ENCODE measurements at places on chromosomes 5 and 9. TPM values are rescaled to one million over a fixed set of nuclear protein-coding genes. Genes with fewer than 3 reads are reported as not detected.

Gene ARSI
- 0.19 TPM for total RNA-seq

Gene LTC4S
- 2.2 TPM for total RNA-seq

Gene NRARP
- total RNA-seq, result 2.2 TPM

Gene TAF11L5
- not detected for total RNA-seq

Gene RELL2
- total RNA-seq, result 12.5 TPM

DNA sequence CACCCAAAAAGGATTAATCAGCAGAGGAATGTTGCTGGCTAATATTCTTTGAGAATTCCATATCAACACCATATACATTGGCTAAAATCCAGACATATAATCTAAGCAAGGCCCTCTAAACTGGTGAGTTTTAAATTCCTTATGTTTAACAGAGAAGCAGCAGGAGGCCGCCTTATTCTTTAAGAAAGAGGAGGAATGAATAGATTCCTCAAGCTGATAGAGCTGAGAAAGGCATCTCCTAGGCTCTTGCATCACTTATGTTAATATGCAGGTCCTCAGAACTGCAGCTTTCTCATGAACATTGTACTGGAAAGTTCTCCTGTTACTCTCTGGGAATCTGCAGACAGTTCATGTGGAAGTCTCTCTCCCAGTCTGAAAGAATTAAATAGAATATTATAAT is 20.1 kb upstream of the SMARCA2 start:
- H3K27me3 ChIP-seq, result peaks cover 45% of the 10 kb centered on the region
- H3K36me3 ChIP-seq, result no peaks in the 10 kb centered on the region
- DNase-seq, result no peak
- no peak overlapping the region for H3K4me3 ChIP-seq
- no peaks in the 10 kb centered on the region for H3K4me1 ChIP-seq

GRCh38 chr9:130986356-130986965 is 22.5 kb upstream of the LAMC3 start:
- DNase-seq, result no peak
- no peak overlapping the region for H3K27ac ChIP-seq
- no peaks in the 10 kb centered on the region for H3K4me1 ChIP-seq
- H3K36me3 ChIP-seq, result peaks cover 8% of the 10 kb centered on the region
- H3K27me3 ChIP-seq, result no peaks in the 10 kb centered on the region
- H3K4me3 ChIP-seq, result no peak overlapping the region

GRCh38 chr9:8725635-8726034 is 926.1 kb upstream of the DMAC1 start:
- no peak for DNase-seq
- H3K27me3 ChIP-seq, result no peaks in the 10 kb centered on the region
- no peak overlapping the region for H3K27ac ChIP-seq
- no peak overlapping the region for H3K4me3 ChIP-seq
- no peaks in the 10 kb centered on the region for H3K36me3 ChIP-seq
- H3K4me1 ChIP-seq, result no peaks in the 10 kb centered on the region

DNA sequence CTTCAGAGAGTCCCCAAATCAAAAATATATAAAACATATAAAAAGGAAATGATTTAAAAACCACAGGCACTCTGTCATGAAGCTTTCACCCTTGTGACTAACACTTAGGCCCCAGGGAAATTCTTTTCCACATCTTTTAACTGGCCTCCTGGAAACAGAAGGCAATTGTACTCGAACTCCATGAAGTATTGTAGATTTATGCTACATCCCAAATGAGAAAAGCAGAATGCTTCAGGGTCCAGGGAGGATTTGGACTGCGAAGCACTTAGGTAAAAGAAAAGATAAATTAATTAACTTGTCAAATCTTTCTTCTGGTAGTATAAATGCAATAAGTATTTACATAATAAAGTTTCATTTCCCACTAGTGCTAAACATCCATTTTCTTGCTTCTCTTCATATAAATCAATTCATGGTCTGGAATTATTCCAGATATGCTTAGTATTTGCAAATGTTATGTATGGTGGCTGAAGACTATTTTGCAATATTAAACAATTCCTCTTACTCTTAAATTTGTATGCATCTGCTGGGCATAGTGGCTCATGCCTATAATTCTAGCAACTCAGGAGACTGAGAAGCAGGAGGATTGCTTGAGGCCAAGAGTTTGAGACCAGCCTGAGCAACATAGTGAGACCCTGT is 64.9 kb upstream of the ELL2 start:
- H3K4me3 ChIP-seq, result no peak overlapping the region
- peak; percentile 55 for DNase-seq
- no peaks in the 10 kb centered on the region for H3K27me3 ChIP-seq
- no peaks in the 10 kb centered on the region for H3K36me3 ChIP-seq
- H3K4me1 ChIP-seq, result peaks cover 40% of the 10 kb centered on the region

- no peak overlapping the region for H3K27ac ChIP-seq
- DNase-seq, result no peak
- no peak overlapping the region for H3K4me3 ChIP-seq
- no peaks in the 10 kb centered on the region for H3K4me1 ChIP-seq
- no peaks in the 10 kb centered on the region for H3K36me3 ChIP-seq
Measured at GRCh38 chr9:17942498-17942897, 363.6 kb downstream of the SH3GL2 start.

DNA sequence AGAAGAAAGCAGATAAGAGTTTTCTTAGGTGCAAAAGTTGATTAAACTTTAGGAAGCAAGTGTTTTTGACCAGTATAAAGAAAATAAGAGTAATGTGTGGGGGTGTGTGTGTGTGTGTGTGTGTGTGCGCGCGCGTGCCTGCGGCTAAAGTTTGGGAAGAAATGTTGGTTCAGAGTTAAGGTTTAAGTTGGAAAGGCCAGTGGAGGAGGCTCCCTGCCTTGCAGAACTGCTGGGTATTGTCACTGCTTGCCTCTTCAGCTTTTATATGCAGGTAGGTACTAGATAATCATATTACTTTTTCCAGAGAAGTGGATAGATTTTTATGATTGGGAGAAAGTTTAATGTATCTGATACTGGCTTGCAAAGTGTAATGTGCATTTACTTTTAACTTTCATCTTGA is 2.0 kb downstream of the PIK3R1 start:
- H3K27ac ChIP-seq, result peak overlapping the region; percentile 87
- H3K27me3 ChIP-seq, result no peaks in the 10 kb centered on the region
- peaks cover 33% of the 10 kb centered on the region for H3K4me1 ChIP-seq
- peak overlapping the region; percentile 92 for H3K4me3 ChIP-seq

GRCh38 chr9:90058182-90058763 is 453.5 kb downstream of the GADD45G start:
- DNase-seq, result peak; percentile 36
- no peak overlapping the region for H3K27ac ChIP-seq
- H3K27me3 ChIP-seq, result no peaks in the 10 kb centered on the region
- H3K4me1 ChIP-seq, result peaks cover 5% of the 10 kb centered on the region
- no peak overlapping the region for H3K4me3 ChIP-seq

DNA sequence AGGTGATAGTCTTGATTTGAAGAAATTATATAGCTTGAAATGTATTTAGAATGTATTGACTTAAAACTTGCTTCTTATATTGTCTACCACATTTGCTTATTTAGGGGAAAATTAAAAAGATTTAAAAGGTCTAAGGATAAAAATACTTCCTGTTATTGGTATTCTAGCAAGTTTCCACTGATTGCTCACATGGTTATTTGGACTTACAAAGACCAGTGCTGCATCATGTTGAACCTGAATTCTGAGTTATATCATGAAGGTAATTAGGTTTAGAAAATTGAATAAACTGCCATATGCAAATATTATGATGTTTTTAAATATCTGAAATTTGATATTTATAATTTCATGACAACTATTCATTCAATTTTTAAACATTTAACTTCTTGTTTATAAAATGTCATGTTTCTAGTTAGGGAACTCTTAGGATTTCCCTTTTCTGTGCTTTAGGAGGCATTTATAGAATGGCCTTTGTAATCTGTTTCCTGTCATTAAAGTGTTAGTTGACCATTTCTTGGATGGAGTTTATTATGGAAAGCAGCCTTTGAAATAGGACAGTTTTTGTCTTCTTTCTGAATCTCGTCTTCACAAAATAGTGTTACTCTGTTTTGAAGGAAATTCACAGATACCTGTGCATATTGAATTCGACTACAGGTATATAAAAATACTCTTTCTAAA is 85.8 kb downstream of the MTREX start:
- H3K4me1 ChIP-seq, result no peaks in the 10 kb centered on the region
- H3K36me3 ChIP-seq, result peaks cover 68% of the 10 kb centered on the region
- H3K4me3 ChIP-seq, result no peak overlapping the region
- no peaks in the 10 kb centered on the region for H3K27me3 ChIP-seq
- DNase-seq, result no peak
- H3K27ac ChIP-seq, result no peak overlapping the region

- H3K36me3 ChIP-seq, result no peaks in the 10 kb centered on the region
- H3K27me3 ChIP-seq, result no peaks in the 10 kb centered on the region
- H3K27ac ChIP-seq, result peak overlapping the region; percentile 62
- peaks cover 11% of the 10 kb centered on the region for H3K4me1 ChIP-seq
Measured at GRCh38 chr9:110847671-110848070, 179.1 kb downstream of the MUSK start.

DNA sequence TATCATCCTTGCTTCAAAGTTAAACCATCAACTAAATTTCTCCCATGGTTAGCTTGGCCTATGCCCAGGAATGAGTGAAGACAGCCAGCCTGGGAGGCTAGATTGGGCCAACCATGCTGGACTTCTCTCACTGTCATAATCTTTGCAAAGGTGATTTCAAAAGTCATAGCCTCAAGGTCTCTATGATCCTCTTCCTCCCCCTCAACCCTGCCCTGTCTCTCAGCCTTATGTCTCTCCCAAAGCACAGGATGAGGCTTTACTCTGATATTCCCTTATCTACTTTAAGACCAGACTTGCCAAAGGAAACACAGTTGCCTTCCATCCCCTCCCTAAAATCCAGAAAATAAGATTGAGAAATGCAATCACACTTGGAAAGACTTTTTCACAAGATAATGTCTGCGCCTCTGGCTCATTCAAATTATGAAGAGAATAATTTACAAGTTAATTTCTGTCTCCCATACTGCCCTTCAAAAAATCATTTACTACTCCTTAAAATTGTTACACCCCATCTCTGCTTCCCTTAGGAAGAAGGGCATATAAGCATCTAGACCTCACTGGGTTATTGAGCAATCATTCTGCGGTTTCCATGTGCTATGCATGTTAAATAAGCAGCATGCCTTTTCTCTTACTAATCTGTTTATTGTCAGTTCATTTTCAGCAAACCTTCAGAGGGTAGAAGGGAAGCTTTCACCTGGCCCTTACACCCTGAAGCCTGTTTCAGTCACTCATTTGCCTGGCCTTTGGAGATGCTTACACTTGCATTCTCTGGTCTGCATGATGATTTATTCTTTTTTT is 113.8 kb upstream of the ANKRD55 start:
- peak; percentile 96 for DNase-seq
- peaks cover 29% of the 10 kb centered on the region for H3K4me1 ChIP-seq
- H3K27ac ChIP-seq, result peak overlapping the region; percentile 88
- peak overlapping the region; percentile 17 for H3K4me3 ChIP-seq
- H3K27me3 ChIP-seq, result no peaks in the 10 kb centered on the region

- H3K27me3 ChIP-seq, result no peaks in the 10 kb centered on the region
- no peak for DNase-seq
- H3K4me3 ChIP-seq, result no peak overlapping the region
- peaks cover 16% of the 10 kb centered on the region for H3K4me1 ChIP-seq
- H3K27ac ChIP-seq, result no peak overlapping the region
Measured at GRCh38 chr5:157072508-157072907, 13.6 kb upstream of the HAVCR1 start.

DNA sequence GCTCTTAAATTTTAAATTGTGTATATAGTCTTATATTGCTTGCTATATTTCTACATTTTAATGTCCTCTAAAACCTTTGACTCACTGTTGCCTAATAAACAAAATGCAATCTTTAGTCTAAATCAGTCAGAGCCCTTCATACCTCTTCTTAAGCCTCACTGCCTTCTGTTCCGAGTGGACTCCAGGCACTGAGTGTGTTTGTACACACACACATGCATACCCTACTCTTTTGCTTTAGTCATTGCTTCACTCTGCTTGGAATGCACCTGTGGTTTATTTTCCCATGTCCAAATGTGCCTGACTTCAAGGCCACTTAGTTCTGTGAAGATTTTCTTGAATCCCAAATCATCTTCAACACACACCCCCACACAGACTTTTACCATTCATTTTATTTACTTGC is 60.9 kb downstream of the SLC12A2 start:
- H3K27ac ChIP-seq, result no peak overlapping the region
- no peak for DNase-seq
- H3K4me1 ChIP-seq, result peaks cover 5% of the 10 kb centered on the region
- no peaks in the 10 kb centered on the region for H3K27me3 ChIP-seq

GRCh38 chr9:120440791-120441190 is 139.2 kb downstream of the CDK5RAP2 start:
- H3K36me3 ChIP-seq, result peaks cover 46% of the 10 kb centered on the region
- H3K4me3 ChIP-seq, result no peak overlapping the region
- H3K27ac ChIP-seq, result no peak overlapping the region
- H3K27me3 ChIP-seq, result no peaks in the 10 kb centered on the region
- no peaks in the 10 kb centered on the region for H3K4me1 ChIP-seq

GRCh38 chr9:35605351-35606137 is 482 bp downstream of the TESK1 start:
- H3K4me1 ChIP-seq, result peaks cover 28% of the 10 kb centered on the region
- peaks cover 27% of the 10 kb centered on the region for H3K36me3 ChIP-seq
- H3K27ac ChIP-seq, result peak overlapping the region; percentile 31
- H3K4me3 ChIP-seq, result peak overlapping the region; percentile 97
- DNase-seq, result peak; percentile 11

DNA sequence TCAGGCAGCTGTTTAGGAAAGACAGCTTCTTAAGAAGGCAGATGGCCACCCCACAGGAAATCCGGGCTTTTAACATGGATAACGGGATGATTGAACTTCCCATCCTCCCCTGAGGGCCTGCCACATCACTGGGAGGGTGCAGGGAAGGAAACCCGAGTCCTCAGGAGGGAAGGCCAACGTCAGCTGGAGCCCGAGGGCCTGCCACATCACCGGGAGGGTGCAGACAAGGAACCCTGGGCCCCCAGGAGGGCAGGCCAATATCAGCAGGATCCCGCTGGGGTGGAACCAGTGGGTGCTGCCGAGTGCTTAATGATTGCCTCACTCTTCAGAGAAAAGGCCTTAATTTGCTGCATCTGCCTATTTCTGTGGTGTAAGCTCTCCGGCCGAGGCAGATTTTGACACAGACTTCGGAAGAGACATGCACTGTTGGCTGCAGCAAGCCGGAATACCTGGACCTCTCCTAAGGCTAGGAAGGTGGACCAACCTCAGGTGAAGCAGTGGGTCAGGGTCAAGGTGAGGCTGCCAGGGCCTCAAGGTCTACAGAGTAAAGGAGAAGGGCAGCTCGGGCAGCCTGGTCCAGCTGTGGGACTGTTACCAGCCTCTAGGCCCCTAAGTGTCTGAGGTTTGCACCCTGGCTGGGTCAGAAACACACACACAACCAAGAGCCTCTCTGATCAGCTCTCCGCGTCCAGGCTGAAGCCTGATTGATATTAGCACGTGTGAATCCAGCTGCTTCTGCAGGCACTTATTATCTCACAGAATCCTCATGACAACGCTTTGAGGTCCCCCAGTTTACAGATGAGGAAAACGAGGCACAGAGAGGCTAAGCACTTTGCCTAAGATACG is 14.8 kb upstream of the COL5A1 start:
- H3K27ac ChIP-seq, result no peak overlapping the region
- peaks cover 22% of the 10 kb centered on the region for H3K4me1 ChIP-seq
- no peak overlapping the region for H3K4me3 ChIP-seq

DNA sequence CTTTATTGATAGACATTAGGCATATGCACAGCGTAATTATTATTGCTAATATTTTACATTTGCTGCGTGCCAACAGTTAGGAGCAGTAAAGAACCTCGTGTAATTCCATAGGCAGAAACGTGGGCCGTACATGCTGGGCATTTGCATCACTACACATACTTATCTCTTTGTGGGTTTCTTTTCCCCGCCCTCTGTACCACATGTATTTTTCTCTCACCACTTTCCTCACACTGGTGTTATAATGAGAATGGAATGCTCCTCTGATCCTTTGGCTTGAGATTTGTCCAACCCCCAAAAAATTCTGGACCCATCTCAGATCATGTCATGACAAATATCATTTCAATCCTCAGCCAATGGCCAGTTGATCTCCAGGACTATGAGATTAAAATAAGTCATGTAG is 1952.6 kb upstream of the WWC1 start:
- peak; percentile 62 for DNase-seq
- H3K27ac ChIP-seq, result no peak overlapping the region
- H3K4me3 ChIP-seq, result no peak overlapping the region
- H3K36me3 ChIP-seq, result no peaks in the 10 kb centered on the region

Measured in MCF 10A (cell line).